DMS 273 treated with DMSO at 0.1 percent for 48 hours (cell line): ENCODE measurements at places on chromosomes 5 and 9.

DNA sequence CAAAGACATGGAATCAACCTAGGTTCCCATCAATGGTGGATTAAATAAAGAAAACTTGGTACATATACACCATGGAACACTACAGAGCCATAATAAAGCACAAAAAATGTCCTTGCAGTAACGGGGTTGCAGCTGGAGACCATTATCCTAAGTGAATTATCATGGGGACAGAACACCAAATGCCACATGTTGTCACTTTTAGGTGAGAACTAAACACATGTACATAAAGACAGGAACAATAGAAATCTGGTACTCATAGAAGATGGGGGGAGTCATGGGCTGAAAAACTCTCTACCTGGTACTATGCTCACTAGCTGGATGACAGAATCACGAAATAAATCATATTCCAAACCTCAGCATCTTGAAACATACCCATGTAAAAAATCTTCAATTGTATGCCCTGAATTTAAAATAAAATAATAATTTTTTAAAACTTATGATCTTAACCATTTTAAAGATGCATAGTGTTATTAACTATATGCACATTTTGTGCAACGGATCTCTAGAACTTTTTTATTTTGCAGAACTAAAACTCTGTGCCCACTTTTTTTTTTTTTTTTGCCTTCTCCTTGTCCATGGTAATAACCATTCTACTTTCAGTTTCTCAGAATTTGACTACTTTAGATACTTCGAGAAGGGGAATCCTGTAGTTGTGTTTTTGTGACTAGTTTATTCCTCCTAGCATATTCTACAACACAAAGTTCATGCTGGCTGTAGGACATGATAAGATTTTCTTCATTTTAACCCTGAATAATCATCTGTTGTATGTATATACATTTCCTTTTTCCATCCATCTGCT, 1081.6 kb upstream of the ACO1 start:
- DNase-seq = no peak

- no peak for DNase-seq
Measured at GRCh38 chr5:142539154-142539740, 146.6 kb downstream of the FGF1 start.

DNA sequence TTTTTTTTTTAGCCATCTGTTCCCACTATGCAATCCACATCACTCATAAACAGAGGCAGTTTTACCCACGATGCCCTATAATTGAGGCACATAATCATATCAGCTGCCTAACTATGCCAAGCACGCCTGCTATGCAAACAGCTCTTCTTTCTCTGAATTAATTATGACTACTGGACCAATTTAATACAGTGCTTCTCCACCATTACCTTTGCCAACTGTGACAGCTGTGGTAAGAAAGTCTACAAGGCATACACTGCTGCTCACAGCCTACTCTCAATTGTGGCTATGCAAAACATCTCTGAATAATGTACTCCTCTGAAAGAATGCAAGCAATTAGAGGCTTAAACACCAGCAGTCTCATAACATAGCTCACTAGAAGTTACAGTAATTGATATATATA, 97.1 kb downstream of the DTWD2 start:
- DNase-seq = peak; percentile 92

- DNase-seq = peak; percentile 89
Measured at GRCh38 chr9:110531776-110532175, 47.8 kb downstream of the SVEP1 start.

GRCh38 chr9:72779614-72780013, 173.2 kb downstream of the ALDH1A1 start:
- DNase-seq = no peak

DNA sequence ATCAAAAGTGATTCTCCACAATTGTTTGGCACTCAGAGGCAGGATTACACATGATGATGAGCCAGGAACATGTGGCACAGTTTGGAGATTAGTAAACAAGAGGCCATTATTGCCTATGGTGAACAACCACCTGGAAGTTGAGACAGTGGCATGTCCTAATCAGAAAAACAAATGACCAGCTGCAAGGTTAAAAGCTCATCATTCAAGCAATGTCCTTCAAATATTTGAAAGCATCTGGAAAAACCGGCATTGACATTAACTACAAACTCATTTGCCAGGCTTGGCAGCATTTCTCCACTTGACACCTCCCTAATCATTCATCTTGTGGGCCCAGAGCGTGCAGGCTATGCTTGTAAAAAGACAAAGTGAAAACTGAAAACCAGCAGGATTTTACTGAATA, 80.6 kb upstream of the MEGF10 start:
- DNase-seq = no peak

DNA sequence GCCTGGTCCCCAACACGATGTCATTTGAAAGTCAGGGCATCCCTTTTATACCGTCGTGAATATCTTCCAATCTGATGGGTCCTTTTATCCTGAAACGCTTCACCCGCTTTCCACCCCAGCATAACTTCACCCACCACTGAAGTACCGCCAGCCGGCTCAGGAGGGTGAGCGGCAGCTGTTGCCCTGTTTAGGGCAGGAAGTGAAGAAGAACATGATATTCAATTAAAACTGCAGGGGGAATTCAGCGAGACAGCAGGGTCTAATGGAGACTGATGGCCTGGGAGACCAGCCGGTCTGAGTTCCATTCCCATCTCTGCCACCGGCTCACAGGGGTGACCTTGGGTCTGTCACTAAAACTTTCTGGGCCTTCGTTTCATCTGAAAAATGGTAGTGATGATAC, 68.2 kb upstream of the EGFLAM start:
- DNase-seq = no peak

DNA sequence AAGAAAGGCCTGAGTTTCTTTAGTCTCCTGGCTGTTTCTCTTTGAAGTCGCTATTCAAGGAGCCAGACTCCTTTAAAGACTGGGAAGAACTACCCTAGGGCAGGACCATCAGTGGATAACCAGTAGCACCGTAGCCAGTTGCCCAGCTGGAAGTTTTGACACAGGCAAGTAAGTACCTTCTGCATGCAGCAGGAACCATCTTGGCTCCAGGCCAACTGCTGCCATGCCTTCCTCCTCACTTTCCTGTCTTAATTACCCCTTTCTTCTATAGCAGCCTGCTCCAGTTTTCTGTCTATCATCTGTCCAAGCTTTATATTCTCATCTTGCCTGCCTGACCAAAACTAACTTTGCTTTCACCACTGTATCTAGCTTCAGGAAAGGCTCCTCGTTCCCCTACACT, 149.7 kb upstream of the SV2C start:
- peak; percentile 12 for DNase-seq

DNA sequence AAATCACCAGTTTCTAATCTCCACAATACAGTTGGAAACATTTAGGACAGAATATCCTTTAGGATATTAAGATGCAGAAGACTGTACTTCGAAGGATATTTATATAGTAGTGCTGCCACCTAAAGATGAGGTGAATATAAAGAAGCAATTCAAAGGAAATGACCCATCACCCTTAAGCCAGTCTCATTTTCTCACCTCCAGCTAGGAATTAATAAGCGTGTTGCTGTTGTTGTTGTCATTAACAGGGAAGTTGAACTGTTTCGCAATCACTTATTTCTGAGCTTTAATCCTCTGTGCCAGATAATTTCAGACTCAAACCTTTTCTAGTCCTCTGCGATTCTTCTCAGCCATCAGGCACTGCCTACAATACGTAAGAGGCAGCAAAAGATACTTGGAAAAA, 7.8 kb upstream of the PURA start:
- DNase-seq = no peak

- no peak for DNase-seq
Measured at GRCh38 chr9:98412101-98412842, 156.8 kb upstream of the TBC1D2 start.

DNA sequence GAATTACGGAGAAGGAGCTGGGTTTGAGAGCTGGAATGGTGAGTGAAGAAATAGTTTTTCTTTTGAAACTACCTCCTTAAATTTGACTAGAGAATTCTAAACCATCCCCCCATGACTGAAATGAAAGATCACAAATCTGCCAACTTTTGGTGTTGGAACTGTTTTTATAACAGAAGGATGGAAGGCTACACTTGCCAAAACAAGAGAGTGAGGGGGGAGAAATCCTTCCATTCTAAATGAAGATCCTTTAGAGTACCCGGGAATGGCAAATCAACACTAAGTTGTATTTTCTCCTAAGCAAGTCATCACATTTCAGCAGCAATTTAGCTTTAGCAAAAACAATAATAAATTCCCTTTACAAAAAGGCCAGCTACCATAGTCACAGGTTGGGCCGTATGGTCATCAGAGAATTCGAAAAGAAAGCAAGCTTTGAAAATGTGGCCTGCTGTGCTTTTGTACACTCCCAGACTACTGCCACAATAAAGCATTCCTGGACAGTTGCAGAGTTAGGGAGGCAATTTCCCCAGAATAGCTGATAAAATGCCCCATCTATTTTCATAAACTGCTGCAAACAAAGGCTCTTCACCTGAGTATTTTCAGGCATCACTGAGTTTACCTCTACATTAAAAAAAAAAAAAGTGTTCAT, 25.0 kb upstream of the FREM1 start:
- no peak for DNase-seq

DNA sequence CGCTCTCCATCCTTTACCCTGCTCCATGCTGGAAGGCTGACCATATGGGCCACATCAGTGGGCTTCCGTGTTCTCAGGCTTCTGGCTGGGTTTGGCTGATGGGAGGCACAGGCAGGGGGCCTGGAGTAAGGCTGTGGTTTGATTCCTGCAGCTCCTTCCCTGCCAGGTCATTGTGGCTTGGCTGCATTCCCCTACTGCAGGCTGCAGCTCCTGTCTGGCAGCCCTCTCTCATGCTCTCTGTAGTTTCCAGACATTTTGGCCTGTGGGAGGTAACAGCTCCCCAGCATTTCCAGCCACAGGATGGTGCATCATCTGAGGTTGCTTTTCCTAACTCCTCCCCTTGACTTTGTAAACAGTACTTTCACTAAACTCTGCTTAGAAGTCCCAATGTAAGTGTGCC, 102.0 kb upstream of the PTPN3 start:
- DNase-seq = no peak

- no peak for DNase-seq
Measured at GRCh38 chr9:87648606-87649005, 77.3 kb upstream of the CTSL start.

DNA sequence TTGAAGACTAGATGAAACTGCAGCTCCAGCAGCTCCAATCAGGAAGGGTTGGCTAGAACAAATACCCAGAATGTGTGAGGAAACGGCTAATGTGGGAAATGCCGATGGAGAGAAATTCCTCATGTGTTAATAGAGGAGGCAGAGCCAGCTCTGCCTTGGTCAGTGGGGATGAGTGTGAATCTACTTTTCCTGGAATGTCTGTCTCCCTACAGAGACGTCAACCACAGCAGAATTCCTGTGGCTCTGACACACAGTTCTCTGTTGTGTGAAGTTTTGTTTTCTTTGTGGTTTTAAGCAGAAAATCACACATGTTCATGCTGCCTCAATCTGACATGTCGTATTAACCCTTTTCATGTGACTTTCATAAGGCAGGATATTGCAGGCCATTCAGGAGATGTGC, 476.6 kb upstream of the WWC1 start:
- DNase-seq = no peak
